Stimulated activated CD4-positive, alpha-beta T cell treated with anti-CD3 and anti-CD28 coated beads, Interleukin-12 subunit alpha, Interleukin-12 subunit beta, amount 100 ng/mL, for 24 hours (primary cell): ENCODE measurements at places on chromosomes 13 and 19.
A peak's percentile ranks its signal among the peaks of the same experiment; 100 is the strongest.

- no peak for DNase-seq
Observed at GRCh38 chr13:32309312-32310133, 5.6 kb downstream of the ZAR1L start.

GRCh38 chr13:102392481-102393209, 9.2 kb downstream of the FGF14 start:
- DNase-seq, result no peak

DNA sequence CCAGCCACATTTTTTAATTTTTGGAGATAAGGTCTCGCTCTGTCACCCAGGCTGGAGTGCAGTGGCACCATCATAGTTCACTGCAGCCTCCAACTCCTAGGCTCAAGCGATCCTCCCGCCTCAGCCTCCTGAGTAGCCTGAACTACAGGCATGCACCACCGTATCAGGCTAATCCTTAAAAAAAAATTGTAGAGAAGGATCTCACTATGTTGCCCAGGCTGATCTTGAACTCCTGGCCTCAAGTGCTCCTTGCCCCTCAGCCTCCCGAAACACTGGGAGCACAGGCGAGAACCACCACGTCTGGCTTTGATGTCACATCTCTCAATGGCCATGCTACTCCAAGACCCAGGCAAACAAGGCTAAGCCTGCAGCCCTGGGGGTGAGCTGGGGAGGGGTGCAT, 21.2 kb downstream of the PRKCSH start:
- no peak for DNase-seq

DNA sequence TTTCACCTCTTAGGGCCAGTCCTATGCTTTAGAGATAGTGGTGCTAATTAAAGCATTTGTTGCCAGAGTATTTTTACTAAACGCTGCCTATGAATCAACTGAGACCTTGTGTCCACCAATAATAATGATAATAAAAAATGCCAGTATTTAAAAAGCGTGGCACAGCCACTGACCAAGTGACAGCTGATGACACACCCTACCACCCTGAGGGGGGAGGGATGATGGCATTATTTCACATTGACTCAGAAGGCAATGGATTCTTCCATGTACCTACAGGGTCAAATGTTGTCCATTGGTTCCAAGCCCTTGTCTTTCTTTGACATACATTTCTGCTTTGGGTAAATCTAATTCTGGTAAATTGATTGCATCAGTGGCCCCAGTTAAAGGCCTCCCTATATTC, 384.4 kb downstream of the DLEU7 start:
- DNase-seq, result no peak

DNA sequence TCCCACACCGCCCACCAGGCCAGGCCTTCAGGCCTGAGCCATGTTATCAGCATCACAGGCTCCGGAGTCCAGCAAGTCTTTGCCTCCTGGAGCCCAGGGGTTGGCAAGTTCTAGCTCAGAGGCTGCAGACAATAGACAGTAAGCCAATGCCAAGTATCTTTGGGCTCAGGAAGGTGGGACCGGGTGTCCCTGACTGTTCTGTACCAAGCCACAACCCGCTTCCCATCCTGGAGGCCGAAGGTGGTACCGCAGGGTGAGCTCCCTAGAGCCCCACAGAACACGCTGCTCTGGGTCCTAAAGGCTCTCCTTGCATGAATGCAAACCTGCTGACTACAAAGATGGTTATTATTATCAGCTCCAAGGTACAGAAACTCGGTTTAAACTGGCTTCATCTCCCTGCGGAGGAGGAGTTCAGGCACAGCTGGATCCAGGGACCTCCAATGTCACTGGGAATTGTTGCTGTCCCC, 5.5 kb upstream of the FSTL3 start:
- DNase-seq, result no peak

DNA sequence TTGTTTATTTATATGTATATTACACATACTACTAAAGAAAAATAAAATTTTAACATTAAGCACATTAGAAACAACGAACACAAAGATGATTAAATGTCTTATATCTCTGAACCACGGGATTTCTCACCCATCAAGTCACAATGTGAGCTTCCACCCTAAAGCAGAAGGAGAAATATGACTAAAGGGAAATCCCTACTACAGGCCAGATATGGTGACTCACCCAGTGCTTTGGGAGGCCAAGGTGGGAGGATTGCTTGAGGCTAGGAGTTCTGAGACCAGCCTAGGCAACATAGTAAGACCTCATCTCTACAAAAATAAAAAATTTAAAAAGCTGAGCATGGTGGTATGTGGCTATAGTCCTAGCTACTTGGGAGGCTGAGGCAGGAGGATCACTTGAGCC, 24.6 kb downstream of the DCT start:
- no peak for DNase-seq

DNA sequence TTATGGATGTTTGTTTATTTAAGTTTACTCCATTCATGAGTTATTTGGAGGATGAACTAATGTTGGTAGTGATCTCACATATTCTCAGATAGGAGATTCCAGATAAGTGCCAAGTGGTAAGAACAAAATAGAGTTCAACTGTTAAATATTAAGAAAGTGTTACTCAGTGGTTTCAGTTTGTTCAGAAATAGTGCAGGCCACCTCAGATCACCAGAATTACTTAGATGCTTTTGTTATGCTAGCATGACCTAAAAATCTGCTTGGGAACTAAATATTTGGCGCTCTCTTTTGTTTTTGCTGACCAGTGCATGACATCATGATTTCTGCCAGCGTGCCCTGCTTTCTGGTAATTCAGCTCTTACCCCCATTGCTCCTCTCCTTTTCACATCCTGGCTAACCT, 15.6 kb downstream of the CLDN10 start:
- no peak for DNase-seq

- no peak for DNase-seq
Observed at GRCh38 chr13:97493456-97493855, 59.5 kb downstream of the RAP2A start.

DNA sequence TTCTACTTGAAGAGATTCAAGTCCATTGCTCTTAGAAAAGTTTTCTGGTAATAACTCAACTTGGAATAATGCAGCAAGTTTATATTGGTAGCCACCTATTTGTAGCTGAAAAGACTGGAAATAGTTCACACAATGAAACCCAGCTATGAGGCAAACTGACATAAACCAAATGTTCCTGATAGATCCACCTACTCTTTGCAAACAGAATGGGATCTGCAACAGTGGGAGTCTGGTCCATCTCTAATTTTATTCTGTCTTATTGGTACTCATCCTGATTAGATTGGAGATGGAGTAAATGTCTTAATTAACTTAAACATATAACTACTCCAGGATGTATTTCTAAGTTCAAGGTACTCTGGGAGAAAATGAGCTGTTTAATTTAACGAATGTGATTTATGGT, 438.0 kb downstream of the OLFM4 start:
- DNase-seq, result no peak

GRCh38 chr13:50149932-50150331, 134.7 kb downstream of the KCNRG start:
- no peak for DNase-seq

GRCh38 chr13:100565286-100565685, 23.3 kb downstream of the GGACT start:
- no peak for DNase-seq

DNA sequence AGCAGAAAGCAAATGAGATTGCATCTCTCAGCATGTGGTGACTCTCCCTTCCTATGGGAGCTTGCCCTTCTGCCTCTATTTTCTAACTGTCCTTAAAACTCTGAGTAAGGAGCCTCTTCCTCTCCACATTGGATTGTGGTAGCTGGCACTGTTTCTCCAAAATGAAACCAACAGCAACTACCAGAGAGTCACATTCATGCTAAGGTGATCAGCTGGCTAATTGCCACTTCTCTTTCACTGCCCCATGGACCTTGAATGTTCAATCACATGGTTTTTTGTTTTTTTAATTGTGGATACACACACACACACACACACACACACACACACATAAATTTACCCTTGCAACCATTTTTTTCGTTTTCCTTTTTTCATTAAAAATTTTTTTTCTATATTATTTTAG, 154.7 kb upstream of the TSC22D1 start:
- no peak for DNase-seq

DNA sequence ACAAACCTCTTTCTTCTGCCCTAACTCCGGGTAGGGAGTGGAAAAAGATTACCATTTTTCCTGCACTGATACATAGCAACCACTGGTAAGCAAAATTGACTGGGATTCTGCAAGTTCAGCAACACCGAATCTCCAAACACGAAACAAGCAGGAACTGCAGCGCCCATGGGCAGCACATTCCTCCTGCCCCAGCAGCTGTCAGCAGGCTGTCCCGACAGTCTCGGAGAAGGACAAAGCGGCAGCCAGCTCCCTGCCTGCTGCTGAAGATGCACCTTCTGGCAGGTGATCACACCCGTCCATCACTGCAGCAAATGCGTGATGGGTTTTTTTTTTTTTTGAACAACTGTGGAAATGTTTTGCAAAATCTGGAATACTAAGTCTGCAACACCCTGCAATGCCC, 6.7 kb downstream of the TMTC4 start:
- DNase-seq, result no peak

- no peak for DNase-seq
Observed at GRCh38 chr13:40984668-40985366, 34.3 kb downstream of the ELF1 start.

DNA sequence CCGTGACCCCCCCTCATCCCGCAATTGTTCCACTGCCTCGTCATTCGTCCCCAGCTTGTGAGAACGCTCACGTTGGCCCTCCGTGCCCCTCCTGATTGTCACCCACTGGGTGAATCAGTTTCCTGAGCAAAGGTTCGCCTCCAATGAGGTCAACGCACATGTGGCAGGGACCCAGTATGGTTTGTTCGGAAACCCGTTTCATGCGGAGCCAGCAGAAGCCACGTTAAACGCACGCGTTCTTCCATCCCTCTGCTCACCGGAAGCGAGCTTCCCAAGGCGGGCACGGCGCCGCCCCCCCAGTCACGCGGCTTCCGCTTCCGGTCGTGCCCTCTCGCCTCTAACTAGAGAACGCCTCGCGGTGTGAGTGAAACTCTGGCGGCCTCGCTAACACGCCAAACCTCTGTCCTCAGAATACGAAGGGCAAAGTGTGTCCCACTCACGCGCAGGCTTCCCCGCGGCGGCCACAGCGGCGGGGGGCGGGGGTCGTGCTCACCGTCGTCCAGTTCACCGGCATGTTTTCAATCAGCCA, 18.0 kb upstream of the CFAP97D2 start:
- no peak for DNase-seq

DNA sequence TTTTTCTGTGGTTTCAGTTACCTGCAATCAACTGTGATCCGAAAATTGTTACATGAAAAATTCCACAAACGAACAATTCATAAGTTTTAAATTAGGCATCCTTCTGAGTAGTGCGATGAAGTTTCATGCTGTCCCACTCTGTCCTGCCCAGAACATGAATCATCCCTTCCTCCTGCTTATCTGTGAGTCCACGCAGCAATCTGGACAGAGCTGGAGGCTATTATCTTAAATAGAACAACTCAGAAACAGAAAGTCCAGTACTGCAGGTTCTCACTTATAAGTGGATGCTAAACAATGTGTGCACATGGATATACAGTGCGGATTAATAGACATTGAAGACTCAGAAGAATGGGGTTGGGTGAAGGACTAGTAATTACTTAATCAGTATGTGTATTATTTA, 583.7 kb upstream of the SPRY2 start:
- DNase-seq, result no peak

DNA sequence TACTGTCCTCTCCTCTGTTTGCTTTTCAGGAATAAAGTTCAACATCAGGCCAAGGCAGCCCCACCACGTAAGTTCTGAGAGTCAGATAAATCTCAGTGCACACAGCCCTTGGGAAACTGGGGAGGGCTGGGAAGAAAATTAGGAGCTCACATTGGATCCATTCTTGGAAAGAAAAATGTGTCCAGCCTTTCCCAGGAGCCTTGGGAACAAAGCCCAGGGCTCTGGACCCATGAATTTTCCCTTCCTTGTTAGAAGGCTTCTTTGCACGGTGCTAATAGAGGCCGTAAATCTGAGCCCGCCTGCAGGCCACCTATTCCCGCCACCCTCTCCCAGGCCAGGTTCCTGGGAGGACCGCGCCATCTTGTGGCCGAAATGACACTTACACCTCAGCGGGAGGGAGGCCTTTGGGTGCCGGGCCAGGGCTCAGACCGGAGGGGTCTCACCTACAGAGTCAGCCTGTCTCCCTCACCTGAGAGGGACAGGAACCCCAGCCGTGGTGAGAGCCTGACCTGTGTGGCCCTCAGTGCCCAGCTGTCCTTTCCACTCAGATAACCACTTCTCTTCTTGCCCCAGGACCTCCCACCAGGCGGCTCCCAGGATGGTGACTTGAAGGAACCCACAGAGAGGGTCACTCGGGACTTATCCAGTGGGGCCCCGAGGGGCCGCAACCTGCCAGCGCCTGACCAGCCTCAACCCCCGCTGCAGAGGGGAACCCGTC, 25.1 kb upstream of the KCTD15 start:
- DNase-seq, result peak; percentile 69

DNA sequence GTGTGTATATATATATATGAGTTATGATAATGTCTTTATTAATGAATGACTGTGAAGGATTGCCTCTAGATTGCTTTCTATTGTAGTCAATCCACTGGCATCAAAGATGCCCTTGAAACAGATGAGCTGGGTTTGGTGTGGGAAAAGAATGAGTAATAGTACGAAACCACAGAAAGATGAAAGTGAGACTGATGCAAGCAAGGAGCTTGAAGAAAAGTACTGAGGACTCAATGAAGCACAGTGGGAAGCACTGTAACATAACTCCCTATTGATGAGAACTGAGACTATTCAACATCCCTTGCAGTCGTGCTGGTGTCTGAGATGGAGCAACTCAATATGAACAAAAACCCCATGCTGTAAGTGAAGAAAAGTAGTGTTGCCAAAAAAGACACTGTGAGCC, 1794.2 kb downstream of the SLITRK5 start:
- no peak for DNase-seq
